ENCODE measurements at places on chromosomes 12 and 14.
A peak's percentile ranks its signal among the peaks of the same experiment; 100 is the strongest.

DNA sequence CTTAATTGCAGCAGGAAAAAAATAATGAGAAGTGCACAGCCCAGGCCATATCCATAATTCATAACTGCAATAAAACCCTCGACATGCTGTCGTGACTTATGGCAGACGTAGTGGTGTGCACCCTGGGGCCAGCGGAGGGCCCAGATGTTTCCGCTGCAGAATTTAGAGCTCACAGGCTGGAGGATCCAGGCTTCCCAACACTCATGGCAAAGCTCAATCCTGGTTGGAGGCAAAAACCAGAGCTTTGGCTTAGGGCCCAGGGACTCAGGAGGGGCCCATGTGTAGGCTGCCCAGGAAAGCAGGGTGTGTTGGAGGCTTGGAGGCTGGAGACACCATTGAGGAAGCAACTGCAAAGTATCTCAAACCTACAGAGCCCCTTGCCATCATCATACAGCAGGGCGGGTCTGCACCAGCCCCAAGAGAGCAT, 68.7 kb downstream of the SERPINA3 start:
- no peak for DNase-seq

- DNase-seq: no peak
Observed at GRCh38 chr12:119746169-119746568, 78.2 kb downstream of the PRKAB1 start.

DNA sequence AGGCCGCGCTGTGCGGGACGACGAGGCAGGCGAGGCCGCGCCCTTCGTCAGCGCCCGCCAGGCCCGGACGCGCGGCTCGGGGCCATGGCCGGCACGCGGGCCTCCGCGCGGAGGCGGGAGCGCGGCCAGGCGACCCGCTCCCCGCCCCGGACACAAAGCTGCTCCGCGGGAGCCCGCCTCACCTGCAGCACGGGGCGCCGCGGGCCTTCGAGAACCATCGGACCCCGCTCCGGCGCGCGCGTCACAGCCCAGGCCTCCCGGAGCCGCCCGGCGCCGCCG, 342 bp downstream of the DICER1 start:
- no peak for DNase-seq

GRCh38 chr12:43113135-43113534, 438.9 kb downstream of the ADAMTS20 start:
- DNase-seq: no peak

DNA sequence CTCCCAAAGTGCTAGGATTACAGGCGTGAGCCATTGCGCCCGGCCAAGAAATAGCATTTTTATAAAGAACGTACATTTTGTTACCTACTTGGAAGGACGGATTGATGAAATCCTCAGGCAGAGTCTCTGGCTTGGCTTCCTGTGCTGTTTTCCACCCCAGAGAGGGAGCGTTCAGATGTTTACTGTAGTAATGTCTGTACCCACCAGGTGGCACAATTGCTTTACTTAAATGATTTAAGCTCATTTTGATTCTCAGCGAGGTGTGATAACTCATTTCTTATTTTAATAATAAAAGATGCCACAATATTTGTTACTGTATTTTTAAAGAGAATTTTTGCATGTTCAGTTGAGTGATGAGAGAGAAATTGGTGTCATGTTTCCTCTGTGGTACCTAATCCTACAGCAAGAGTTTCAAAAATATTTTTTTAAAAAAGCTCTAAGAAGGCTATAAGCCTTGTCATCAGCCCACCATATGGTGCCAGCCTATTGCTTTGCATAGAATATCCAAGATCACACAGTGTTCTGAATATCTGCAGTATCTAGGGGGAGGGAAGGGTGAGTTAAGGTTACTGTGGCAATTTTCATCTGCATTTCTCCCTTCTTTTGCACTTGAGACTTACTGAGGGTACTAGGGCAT, 82.6 kb upstream of the TRAF3 start:
- peak; percentile 74 for DNase-seq

GRCh38 chr12:112456029-112456428, 37.3 kb downstream of the PTPN11 start:
- no peak for DNase-seq

- DNase-seq: no peak
Observed at GRCh38 chr14:79627058-79627457, 584.2 kb downstream of the DIO2 start.

- DNase-seq: no peak
Observed at GRCh38 chr12:10196210-10196609, 16.5 kb upstream of the GABARAPL1 start.

DNA sequence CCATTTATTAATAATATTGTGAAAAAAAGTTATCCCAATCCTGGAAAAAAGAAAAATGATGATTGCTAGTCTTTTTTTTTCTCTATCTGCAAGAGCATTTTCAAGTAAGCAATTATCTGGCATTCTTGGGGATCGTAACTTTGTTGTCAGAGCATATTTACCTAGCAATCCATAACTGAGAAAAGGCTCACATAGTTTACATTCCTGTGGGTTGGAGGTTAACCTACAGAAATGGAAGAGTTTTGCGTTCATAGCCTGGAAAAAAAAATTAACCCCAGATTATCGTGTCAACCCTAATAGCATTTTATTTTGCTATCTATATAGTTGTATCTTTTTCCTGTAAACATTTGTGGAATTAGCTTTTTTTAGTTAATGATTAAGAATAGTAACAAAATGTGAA, 292.3 kb downstream of the DAD1 start:
- DNase-seq: no peak

GRCh38 chr12:2016862-2017545, 12.7 kb upstream of the DCP1B start:
- no peak for DNase-seq

GRCh38 chr12:67617629-67618028, 30.9 kb upstream of the DYRK2 start:
- no peak for DNase-seq

- no peak for DNase-seq
Observed at GRCh38 chr12:124222368-124223245, 72.3 kb upstream of the RFLNA start.

GRCh38 chr14:61512026-61512834, 183.1 kb upstream of the HIF1A start:
- no peak for DNase-seq

GRCh38 chr14:34423445-34423844, 38.6 kb downstream of the SPTSSA start:
- DNase-seq: no peak

GRCh38 chr14:81826081-81826480, 292.4 kb upstream of the SEL1L start:
- no peak for DNase-seq

- no peak for DNase-seq
Observed at GRCh38 chr14:50762001-50762930, 68.7 kb downstream of the NIN start.

GRCh38 chr14:75941030-75941429, 40.8 kb downstream of the TGFB3 start:
- DNase-seq: no peak

DNA sequence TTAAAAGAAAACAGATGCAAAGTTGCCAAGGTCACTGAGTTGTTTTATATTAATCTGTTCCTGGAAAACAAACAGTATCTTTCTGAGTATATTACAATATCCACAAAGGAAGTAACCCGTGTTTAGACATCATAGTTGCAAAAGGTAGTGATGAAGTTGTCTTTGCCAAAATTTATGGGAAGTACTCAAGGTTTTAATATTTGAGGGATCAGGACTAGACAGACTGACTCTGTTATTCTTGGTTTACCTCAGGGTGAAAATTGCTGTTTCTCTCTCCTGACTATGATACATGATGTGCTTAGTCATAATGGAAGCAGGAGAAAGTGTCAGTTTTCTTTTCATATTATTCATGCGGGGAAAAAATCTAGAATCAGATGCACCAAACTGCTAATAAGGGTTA, 28.3 kb downstream of the TMEM233 start:
- no peak for DNase-seq

DNA sequence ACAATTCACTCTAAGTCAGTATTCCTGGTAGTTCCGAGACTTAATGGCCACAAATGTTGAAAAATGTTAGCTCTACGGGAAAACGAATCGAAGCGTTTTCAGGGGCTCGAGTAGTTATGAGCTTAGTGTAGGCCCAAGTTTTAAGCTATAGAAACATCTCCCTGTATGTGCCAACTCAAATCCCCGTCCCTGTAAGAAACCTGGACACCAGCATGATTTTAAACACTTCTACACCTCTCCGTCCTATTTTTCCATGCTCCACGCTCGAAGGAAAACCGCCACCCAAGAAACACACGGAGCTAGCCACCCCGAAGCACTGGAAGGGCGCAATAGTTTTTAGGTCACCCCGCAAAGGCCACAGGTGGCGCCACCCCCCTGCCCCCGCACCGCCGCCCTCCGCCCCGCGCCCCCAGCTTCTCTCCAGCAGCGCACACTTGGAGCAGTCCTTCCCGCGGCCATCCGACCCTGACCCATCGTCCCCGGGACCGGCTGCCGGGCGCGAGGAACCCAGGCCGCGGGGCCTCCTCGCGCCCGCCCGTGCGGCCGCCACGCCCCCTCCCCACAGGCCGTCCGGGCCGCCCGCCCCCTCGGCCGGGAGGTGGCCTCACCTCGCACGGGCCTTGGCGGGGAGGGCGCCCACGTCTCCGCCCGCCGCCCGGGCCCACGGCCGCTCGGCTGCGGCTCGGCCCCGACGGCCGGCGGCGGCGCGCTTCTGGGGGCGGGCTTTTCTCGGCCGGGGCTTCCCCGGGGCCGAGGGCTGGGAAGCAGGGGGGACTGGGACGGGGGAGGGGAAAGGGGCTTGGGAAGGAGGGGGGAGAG, 522 bp downstream of the R3HDM2 start:
- DNase-seq: no peak

Measured in HAP-1 (cell line).